ENCODE measurements at places on chromosomes 5 and 9.

DNA sequence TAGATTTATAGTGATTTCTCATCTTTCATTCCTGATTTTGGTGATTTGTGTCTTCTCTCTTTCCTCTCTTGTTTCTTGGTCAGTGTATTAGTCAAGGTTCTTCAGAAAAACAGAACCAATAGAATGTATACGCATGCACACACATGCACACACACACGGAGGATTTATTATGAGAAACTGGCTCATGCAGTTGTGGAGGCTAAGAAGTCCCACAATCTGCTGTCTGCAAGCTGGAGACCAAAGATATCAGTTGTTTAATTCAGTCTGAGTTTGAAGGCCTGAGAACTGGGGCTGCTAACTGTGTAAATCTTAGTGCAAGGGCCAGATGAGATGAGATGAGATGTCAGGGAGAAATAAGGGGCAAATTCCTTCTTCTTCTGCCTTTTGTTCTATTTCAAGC lies 5.7 kb upstream of the RPS23 start:
- DNase-seq = no peak

- DNase-seq = no peak
These were observed 1433.3 kb upstream of the C9orf72 start for GRCh38 chr9:29006628-29007027.

DNA sequence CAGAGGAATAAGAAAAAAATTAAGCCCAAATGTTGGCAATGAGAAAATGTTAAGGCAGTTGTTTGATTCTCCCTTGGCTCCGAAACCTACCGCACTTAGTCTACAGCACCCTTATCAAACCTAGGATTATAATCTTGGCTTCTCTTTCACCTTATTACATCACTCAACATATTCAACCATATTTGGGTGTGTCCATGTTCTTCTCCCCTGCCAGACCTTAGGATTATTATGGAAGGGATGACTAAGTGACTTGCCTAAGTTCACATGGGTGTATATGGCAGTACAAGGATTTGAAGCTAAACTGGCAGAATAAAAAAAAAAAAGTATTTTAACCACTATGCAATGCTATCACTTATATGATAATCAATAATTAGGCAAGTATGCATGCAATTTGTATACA lies 76.4 kb downstream of the PLK2 start:
- no peak for DNase-seq

DNA sequence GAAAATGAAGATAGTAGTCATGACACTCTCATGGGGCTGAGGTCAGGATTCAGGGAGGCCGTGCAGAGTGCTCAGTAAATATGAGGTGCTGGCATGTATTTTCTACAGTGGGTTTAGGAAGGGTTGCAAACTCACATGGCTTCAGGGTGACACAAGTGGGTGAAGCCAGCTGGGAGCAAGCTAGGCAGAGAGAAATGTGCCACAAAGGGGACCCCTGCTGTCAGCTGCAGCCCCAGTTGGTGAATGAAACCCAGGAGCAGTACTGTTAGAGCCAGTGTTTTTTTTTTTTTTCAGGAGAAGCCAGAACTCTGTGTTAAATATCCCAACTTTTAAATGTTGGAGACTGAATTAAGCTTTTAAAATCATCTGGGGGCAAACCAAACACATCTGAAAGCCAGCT lies 75.3 kb downstream of the INSYN2B start:
- no peak for DNase-seq

DNA sequence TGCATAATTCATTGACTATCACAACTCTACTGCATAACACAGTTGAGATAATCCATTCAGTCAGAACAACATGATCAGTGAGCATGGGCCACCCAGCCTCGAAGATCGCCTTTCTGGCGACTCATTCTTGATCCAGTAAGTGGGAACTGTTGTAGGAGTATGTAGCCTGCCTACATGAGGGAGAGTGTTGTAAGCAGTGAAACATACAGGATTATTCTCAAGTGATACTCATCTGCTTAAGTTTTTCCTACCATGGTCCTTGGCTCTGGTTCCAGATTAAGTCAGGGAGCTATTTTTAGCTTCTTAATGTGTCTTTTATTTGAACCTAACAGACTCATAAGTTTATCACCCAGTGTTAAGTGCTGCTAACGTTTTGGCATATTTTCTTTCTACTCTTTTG lies 44.0 kb downstream of the TNPO1 start:
- no peak for DNase-seq

DNA sequence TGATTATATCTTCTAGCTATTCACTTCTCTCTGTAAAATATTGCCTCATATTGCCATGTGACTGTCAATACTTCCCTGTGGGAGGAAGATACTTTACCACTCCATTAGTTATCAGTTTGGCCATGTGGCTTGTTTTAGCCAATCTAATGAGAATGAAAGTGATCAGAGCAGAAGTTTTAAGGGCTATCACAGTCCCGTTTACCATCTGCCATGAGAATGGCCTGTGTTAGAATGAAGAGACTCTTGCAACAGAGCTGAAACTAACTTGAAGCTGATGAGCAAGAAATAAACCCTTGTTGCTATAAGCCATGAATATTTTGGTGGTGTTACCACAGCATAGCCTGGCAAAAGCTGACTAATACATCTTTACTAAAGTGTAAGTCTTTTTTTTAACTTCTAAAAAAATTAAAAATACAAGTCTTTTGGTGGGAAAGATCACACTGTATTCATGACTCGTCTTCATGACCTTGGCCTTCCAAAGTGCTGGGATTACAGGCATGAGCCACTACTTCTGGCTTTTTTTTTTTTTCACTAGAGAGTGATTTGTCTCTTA lies 68.0 kb upstream of the CTNNA1 start:
- DNase-seq = no peak

DNA sequence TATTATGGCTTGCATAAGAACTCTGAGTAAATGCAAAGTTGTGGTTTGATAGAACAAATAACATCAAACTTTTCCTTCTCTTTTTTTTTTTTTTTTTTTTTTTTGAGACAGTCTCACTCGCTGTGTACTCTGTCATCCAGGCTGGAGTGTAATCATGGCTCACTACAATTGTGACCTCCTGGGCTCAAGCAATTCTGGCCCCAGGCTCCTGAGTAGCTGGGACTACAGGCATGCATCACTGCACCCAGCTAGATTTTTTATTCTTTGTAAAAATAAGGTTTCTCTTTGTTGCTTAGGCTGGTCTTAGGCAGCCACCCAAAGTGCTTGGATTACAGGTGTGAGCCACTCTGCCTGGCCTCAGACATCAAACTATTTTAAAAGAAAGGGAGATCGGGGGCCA lies 19.0 kb upstream of the PTGER4 start:
- DNase-seq = no peak

GRCh38 chr5:141850244-141850768 lies 27.9 kb downstream of the PCDH1 start:
- DNase-seq = no peak

DNA sequence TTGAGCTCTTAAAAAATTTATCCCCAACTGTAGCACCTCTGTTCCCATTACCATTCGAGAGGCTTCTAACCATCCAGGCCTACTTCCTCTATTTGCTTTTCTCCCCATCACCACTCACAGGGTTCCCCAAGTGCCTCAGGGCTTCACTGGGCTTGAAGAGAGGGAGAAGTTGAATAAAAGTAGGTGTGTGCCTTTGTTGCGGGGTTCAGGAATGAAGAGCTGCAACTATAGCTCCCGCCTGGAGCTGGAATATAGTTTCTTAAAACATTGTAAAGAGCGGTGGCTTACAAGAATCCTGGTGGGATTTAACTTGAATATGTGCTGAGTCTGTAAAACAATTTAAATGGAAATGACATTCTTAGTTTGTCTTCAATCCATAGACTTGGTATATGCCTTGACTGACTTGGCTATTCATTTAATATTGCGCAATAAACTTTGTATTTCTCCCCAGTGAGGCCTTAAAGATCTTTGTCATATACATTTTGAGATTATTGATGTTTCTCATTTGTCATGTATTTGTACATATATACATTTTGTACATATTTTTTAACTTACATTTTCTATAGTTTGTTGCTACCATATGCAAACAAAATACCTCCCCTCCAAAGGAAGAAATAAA lies 7.2 kb downstream of the ENTREP1 start:
- no peak for DNase-seq

GRCh38 chr9:115241641-115242040 lies 123.7 kb upstream of the TNC start:
- DNase-seq = no peak

GRCh38 chr9:15306068-15306756 lies 804 bp downstream of the TTC39B start:
- DNase-seq = peak; percentile 80

GRCh38 chr5:123783421-123783820 lies 271.4 kb downstream of the CSNK1G3 start:
- DNase-seq = no peak

DNA sequence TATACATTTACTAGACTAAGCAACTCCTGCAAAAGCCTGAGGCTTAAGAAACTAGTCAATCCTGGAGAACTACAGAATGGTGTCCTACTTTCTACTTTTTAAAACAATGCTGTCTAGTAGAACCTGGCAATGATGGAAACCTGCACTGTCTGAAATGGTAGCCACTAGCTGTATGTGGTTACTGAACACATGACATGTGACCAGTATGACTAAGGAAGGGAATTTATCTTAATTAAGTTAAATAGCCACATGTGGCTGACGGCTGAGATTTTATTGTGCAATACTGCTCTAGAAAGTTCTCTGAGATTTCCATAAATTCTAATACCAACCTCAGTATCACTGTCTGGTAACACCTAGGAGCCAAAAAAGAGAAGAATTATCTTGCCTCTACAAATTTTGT lies 44.9 kb upstream of the RAPGEF6 start:
- no peak for DNase-seq

DNA sequence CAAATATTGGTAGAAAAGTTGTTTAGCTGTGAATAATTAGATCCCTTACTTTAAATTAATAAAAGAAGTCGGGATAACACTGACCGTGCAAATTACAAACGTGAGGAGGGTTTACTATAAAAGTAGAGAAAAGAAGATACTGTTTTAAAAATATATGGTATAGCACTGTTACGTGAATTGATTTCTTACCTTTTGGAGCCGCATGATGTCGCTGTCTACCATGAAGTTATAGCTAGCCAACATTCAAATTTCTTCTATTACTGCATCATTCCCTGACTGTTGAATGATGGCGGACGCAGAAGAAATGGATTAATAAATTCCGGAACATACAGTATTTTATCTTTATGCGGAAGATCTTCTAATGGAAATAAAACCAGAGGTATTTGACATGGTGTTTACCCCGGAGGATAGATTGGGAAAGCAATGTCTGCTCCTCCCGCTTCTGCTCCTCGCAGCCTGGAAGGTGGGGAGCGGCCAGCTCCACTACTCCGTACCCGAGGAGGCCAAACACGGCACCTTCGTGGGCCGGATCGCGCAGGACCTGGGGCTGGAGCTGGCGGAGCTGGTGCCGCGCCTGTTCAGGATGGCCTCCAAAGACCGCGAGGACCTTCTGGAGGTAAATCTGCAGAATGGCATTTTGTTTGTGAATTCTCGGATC lies at the start of gene PCDHA6:
Gene PCDHA6, plus strand, starts transcription at position 257 of the 658 bp plus-strand sequence. Its CDS starts 132 bp downstream, at position 389.
- DNase-seq = no peak

- no peak for DNase-seq
These were observed 63.4 kb downstream of the AUH start for GRCh38 chr9:91298311-91298710.
